NCI-H345 (cell line): ENCODE measurements at places on chromosomes 5 and 9.

GRCh38 chr9:97501972-97502221, 431 bp downstream of the TMOD1 start:
- DNase-seq, result no peak

GRCh38 chr5:176697267-176697933, 50.1 kb downstream of the TSPAN17 start:
- no peak for DNase-seq

GRCh38 chr5:133330956-133331355, 279.1 kb downstream of the HSPA4 start:
- DNase-seq, result no peak

DNA sequence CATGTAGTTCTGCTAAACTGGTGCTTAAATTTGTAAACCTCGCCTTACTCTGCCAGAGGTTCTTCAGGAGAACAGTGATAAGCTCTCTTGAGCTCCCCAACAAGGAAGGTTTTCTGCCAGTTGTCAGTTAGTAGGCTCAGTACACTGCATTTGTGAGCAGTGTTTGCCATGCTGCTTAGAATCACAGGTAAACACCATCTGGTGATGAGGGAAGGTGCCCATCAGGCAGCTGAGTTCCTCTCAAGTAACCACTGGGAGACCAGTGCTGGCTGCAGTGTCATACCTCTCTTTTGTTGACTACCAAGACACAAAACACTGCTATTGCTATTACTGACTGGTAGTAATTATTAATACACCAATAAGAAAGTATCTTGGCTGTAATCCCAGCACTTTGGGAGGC, 186.2 kb upstream of the OTULINL start:
- DNase-seq, result no peak

GRCh38 chr5:1523480-1523792, 324 bp downstream of the LPCAT1 start:
- peak; percentile 67 for DNase-seq

DNA sequence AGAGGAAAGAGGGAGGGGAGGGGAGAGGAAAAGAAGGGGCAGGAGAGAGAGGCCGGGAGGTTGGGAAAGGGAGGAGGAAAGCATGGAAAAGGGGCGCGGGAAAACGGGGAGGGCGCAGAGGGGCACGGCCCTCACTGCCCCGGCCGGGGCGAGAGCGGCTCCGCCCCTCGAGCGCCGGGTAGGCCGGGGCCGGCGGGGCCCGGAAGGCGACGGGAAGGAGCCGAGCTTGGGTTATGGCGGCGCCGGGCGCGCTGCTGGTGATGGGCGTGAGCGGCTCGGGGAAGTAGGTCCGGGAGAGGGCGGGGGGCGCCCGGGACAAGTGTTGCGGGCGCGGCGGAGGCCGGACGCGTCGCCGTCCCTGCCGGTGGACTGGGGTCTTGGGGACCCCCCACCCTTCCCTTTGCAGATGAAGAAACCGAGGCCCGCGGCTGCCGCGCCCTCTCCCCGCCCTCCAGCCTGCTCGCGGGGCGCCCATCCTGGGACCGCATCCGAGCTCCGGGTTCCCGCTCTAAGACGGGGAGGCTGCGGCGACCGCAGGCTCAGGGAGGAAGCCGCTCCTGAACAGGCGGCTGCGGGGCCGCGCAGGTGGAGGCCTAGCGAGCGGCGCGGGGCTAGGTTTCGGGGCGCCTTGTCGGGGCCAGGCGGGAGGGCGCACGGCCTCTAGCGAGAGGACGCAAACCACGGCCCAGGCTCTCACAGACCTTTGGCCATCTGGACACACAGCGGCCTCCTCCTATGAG, at the start of gene IDNK:
Gene IDNK, plus strand, starts transcription at position 205 of the 740 bp plus-strand sequence. Its CDS starts 29 bp downstream, at position 234.
- DNase-seq, result peak; percentile 44

- DNase-seq, result no peak
Measured at GRCh38 chr5:132708645-132709044, 28.7 kb downstream of the KIF3A start.

- DNase-seq, result no peak
Measured at GRCh38 chr5:95583992-95584391, 29.1 kb downstream of the ARSK start.

GRCh38 chr5:89243611-89244010, 360.6 kb upstream of the MEF2C start:
- no peak for DNase-seq

DNA sequence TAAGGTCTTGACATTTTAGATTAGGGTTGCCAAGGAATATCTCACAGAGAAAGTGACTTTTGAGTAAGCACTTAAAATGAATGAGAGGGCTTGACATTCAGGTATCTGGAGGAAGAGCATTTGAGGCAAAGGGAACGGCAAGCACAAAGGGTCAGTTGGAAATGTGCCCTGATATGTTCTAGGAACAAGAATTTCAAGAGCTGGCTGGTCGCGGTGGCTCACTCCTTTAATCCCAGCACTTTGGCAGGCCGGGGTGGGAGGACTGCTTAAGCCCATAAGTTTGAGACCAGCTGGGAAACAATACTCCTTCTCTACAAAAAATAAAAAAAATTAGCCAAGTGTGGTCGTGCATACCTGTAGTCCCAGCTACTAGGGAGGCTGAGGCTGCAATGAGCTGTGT, 16.5 kb downstream of the KIAA1958 start:
- DNase-seq, result no peak

- DNase-seq, result no peak
Measured at GRCh38 chr5:113682497-113683136, 169.1 kb downstream of the YTHDC2 start.

DNA sequence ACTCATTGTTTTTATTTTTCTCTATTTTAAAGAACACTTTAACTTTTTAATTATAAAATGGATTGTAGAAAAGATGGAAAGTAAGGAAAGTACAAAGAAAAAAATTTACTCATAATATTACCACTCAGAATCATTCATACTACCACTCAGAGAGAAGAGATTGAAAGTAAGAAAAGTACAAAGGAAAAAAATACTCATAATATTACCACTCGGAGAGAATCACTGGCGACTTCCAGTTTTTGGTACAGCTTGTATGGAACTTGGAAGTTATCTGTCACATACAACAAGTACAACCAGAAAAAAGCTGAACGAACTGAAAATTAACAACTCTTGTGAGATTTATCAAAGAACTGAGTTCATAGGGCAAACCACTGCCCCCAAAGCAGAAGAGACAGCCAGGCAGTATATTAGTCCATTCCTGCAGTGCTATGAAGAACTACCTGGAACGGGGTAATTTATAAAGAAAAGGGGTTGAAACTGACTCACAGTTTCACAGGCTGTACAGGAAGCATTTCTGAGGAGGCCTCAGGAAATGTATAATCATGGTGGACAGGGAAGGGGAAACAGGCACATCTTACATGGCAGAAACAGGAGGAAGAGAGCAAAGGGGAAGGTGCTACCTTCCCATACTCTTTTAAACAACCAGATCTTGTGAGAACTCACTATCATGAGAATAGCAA, 183.9 kb downstream of the SMARCA2 start:
- no peak for DNase-seq

DNA sequence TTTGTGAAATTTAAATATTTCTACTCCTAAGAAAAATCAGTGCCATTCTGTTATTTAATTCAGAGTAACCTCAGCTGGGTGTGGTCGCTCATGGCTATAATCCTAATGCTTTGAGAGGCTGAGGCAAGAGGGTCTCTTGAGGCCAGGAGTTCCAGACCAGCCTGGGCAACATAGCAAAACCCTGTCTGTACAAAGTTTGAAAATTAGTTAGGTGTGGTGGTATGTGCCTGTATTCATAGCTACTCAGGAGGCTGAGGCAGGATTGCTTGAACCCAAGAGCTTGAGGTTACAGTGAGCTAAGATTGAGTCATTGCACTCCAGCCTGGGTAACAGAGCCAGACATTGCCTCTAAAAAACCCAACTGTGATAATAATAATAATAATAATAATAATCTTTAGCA, 44.8 kb upstream of the CNTLN start:
- no peak for DNase-seq

GRCh38 chr5:151236888-151237287, 13.0 kb upstream of the CCDC69 start:
- DNase-seq, result no peak

DNA sequence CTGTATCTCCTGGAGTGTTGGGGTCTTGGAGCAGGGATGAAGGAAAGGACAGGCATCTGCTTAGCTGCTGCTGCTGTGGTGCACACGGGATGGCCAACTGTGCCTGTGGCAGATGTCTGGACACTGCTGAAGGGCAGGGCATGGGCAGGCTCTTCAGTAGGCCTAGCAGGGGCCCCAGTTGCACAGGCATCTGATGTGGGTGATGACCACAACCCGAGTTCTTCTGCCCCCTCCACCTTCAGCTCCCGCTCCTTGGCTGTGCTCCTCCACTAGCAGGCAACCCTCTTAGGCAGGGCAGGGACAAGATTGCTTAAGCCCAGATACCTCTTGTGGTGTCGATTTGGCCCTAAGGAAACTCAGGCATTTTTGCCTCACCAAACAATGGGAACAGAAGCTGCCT, 9.0 kb upstream of the MEGF10 start:
- DNase-seq, result no peak

DNA sequence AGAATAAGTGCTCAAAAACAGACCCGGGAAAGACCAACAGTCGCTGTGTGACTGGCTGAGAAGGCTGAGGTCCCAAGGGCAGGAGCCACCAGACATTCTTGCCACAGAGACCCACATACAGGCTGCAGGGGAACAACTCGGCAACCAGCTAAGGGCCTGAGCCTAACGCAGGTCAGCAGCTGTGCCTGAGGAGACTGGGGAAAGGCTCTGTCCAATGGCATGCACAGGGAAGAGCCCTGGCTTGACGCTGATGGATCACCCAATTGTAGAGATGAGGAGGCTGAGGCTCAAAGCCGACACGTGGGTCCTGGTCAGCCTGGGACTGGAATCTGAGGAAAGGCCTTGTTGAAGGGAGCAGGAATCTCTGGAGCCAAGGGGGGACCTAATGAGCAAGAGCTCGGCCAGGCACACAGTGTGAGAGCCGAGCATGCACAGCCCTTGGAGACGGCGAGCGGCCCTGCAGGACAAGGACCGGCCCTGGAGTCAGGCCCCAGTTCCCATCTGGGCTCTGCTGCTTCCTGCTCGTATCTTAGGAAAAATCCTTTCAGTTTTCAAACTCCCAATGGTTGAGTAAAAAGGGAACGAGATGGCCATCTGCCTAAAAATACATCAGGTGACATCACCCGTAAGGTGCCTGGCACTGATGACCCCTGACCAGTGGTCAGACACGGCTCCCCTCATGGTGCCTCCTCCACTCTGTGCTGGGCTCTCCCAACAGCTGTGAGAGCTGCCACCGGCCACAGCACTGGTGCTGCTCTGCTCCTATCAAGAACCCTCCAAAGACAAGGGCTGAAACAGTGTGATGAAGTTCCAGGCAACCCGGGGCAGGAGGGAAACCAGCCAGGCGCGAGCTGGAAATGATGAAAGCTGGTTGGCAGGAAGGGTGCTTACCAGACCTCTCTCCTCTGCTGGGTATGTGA, 16.4 kb downstream of the LMAN2 start:
- DNase-seq, result no peak

- no peak for DNase-seq
Measured at GRCh38 chr5:10981932-10982331, 220.9 kb upstream of the DAP start.

DNA sequence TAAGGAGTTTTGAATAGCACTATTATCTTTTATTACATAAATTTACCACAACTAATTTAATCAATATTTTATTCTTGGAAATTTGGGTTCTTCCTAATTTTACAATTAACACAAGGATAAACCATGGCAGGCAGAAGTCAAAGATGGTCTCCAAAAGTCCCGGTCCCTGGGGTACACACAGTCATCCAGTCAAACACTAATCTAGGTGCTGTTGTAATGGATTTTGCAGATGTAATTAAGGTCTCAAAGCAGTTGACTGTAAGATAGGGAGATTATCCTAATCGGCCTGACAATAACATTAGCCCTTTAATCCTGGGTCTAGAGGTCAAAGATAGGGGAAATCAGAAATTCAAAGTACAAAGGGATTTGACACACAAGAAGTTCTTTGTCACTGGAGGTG, 57.5 kb upstream of the HTR1A start:
- DNase-seq, result no peak

DNA sequence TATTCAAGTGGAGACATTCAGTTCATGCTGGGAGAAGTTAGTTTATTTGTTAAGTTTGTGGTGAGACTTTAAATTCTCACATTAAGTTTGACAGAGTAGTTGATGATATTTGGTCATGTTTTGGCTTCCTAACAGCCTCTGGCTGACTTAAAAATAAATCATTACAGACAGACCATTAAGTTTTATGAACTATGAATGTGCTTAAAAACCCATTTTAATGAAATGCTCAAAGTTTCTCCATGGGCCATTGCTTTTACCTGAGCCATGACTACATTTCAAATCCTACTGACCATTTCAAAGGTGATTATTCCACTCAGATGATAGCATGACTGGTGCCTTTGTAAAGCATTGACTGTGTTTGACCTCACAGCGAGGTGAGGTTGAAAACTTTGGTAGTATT, 192.7 kb downstream of the LRRC70 start:
- no peak for DNase-seq

DNA sequence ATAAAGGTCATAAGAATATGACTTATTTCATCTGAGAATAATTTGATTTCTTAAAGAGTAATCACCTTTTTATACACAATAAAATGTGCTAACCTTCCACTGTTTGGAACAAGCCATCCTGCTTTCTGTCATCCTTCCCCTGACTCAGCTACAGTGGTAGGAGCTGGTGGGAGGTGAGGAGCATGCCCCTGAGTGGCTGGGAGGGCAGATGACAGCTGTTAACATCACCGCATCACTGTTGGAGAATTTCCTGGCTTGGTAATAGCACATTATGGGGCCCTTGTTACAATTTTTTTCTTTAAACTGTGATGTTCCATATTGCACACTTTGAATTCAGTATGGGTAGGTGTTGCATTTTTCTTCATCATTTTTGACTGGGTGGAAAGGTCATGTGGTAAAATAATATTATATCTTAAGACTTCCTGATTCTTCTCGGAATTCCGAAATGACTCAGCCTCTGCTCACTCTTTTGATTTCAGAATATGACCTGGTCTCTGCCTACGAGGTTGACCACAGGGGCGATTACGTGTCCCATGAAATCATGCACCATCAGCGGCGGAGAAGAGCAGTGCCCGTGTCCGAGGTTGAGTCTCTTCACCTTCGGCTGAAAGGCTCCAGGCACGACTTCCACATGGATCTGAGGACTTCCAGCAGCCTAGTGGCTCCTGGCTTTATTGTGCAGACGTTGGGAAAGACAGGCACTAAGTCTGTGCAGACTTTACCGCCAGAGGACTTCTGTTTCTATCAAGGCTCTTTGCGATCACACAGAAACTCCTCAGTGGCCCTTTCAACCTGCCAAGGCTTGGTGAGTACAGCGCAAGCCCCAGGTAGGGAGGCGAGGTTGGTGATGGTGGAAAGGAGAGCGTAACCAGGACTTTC, 5.8 kb downstream of the ADAMTS16 start:
- DNase-seq, result no peak

DNA sequence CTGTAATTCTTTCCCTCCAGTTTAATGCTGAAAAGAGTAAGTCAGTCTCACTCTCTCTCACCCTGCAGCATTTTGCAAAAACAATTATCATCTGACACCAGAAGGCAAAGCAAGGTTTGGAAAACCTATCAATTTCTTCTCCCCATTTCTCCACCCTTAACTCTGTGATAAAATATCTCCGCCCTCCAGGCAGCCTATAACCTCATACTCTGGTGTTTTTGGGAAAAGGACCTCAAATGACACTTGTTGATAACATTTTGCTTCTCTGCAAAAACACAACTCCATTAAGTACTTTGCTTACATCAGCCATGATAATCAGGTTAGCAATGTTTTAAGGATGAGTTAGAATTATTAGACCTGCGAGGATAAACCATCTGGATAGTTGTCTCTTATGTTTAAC, 2.3 kb downstream of the ANKH start:
- no peak for DNase-seq

- peak; percentile 70 for DNase-seq
Measured at GRCh38 chr9:70013598-70014196, 30.0 kb upstream of the MAMDC2 start.

GRCh38 chr9:6955251-6955921, 197.6 kb downstream of the KDM4C start:
- peak; percentile 73 for DNase-seq

- no peak for DNase-seq
Measured at GRCh38 chr5:132023258-132024116, 12.0 kb upstream of the ACSL6 start.
